Neural crest cell (in vitro differentiated cells): ENCODE measurements at places on chromosomes 5 and 9. TPM values are rescaled to one million over a fixed set of nuclear protein-coding genes. Genes with fewer than 3 reads are reported as not detected.

Gene CDKN2A
- 0.68 TPM in 1 of 2 replicates, not detected in the other for total RNA-seq

GRCh38 chr5:32283539-32284377 lies 29.0 kb downstream of the MTMR12 start:
- DNase-seq, result no peak

DNA sequence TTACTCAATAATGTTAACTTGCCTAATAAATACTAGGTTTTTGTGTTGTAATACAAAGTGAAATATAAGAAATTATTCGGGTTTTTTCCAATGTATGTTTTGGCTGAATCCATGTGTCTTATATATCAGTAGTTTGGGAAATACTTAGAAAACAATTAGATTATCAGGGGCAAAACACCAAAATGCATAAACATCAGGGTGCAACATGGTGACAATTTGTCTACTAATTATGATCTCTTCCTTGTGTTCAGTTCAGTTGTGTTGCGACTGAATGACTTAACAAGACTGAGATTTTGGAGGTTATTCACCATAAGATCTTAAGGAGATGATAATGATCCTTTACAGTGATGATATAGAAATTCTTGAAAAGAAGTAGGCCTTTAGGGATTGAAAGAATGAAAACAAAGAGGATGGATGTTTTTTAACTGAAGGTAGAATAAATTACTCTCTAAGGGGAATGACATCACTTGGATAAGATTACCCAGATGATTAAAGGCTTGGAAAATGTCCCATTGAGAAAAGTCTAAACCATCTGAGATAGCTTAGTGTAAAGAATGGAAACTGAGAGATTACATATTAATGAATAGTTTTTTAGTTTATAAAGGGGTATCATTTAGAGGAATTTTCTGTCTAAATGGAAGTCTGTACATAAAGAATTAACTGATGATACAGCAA lies 415.8 kb downstream of the SPATA31D1 start:
- no peak for DNase-seq

DNA sequence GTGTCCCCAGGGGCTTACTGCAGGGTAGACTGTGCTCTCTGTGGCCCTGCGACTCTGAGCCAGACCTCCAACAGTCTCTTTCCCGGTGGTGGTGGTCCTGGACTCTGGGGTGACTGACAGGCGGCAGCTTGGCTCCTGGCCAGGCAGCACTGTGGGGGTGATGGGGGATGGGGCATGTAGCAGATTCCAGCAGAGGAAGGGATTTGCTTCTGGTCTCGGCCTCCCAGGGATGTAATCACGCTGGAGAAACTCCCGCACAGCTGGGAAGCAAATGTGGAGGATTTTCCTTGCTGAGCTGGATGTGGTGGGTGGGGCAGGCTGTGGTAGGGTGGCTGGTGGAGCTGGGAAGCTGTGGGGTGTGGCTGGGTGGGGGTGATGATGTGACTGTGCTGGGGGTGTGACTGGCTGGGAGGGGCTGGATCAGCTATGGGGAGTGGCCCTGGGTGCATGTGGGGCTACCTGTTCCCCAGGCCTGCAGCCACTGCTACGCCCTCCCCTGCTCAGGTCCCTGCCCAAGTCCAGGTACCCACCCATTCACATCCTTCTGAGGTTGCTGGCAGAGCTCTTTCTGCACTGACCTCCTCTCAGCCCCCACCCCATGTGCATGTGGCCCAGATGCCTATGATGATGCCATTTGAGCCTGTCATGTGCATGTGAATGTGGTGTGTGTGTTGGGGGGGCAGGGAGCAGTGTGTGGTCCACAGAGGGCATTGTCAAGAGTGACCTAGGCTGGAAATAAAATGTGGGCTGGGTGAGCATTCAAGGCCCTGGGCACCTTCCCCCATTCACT lies 3.8 kb downstream of the NDST1 start:
- no peak for DNase-seq
